Stimulated activated CD4-positive, alpha-beta T cell treated with anti-CD3 and anti-CD28 coated beads, TNF-alpha, amount 100 ng/mL, for 4 hours (primary cell): ENCODE measurements at places on chromosomes 5 and 9.
A peak's percentile ranks its signal among the peaks of the same experiment; 100 is the strongest.

DNA sequence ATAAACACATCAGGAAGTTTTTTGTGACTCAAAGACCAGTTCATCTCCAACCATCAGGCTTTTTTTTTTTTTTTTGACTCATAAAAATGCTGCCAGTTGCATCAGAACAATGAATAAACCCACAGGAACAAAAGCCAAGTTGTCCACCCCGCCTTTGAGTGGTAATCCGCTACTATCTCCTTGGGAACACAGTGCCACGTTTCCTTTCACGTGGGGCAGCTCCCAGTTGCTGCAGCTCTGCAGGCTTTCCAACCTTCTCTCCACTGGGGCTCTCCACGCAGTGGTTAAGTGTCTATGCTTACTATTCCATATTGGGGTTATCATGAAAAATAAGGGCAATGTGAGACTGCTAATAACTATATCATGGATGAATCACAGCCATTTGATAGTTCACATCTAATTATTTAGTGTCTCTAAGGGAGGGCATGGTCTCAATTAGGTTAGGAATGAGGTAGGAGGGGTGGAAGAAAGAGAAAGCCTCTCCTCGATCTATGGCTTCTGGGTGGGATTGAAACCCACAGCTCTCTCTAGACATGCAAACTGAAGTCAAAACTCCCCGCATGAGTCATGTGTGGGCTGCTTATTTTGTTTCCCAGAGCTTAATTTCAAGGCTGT is 55.8 kb upstream of the ACTBL2 start:
- no peak for DNase-seq

- no peak for DNase-seq
Observed at GRCh38 chr5:61617039-61617438, 285.0 kb downstream of the ZSWIM6 start.

DNA sequence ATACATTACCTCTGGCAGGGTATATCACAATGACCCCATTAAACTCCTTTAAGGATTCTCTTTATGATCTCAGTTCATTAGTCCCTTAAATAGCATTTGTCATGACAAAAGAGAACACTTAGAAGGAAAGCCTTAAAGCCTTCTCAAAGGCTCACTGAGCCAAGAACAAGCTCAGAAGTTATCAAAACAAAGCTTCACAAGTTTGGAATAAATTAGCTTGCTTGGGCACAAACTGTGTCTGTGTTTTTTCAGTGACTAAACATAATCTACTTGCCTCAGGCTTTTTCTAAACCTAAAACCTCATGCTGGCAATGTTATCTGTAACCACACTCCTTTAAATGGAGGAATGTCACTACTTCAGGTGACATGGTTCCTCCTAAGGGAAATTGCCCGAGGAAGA is 1114.9 kb upstream of the C9orf72 start:
- no peak for DNase-seq

GRCh38 chr5:168679515-168679920 is 100.3 kb upstream of the PANK3 start:
- peak; percentile 31 for DNase-seq

DNA sequence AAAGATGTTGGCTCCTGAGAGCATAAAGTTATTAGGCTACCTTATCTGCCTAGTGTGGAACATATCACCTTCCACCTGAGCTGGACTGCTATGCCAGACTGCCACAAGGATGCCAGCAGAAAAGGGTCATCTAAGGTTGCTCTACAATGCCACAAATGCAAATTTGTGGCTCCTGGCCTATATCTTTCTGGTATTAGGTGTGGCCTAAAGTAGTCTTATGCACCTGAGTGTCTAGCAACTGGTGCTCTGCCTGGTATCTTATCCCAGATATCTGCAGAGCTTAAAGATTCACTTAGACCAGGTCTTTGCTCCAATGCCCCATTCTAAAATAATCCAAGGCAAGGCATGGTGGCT is 34.7 kb downstream of the DTWD2 start:
- no peak for DNase-seq

GRCh38 chr5:28523888-28524635 is 1485.7 kb upstream of the CDH9 start:
- DNase-seq: no peak

GRCh38 chr5:125604104-125604503 is 819.1 kb upstream of the GRAMD2B start:
- no peak for DNase-seq

DNA sequence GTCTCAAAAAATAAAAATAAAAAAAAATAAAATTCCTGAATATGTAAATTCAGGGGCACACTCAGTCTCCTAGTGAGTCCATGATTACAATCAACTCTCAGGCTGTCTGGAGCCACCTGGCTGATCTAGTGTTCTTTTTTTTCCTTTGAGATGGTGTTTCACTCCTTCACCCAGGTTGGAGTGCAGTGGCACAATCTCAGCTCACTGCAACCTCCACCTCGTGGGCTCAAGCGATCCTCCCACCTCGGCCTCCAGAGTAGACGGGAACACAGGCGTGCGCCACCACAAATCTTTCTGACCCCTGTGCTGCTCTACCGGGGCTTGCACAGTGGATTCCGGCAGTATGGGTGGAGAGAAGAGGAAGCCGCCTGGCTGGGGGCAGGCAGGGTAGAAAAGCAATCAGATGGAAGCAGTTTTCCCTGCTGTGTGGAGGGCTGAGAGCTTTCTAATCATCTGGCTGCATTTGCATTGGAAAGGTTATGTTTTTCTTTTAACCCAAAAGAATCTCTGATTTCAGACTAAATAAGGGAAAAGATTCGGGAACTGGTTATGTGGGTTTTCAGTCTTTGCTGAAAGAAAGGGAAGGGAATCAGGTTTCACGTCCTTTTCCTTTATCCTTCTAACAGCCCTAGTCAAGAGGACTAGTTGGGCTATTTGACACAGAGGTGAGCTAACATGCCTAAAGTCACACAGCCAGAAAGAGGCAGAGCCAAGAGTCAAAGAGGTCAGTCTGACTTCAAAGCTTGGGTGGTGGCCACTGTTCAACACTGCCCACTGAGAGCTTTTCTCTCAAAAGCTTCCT is 26.3 kb upstream of the CORO2A start:
- no peak for DNase-seq

- DNase-seq: no peak
Observed at GRCh38 chr5:150582241-150583109, 58.0 kb upstream of the SYNPO start.

GRCh38 chr5:177366528-177367322 is 9.0 kb downstream of the RGS14 start:
- DNase-seq: no peak

- no peak for DNase-seq
Observed at GRCh38 chr9:93346231-93347112, 105.0 kb upstream of the FAM120A start.

GRCh38 chr5:119411361-119412278 is 40.7 kb upstream of the HSD17B4 start:
- DNase-seq: no peak

DNA sequence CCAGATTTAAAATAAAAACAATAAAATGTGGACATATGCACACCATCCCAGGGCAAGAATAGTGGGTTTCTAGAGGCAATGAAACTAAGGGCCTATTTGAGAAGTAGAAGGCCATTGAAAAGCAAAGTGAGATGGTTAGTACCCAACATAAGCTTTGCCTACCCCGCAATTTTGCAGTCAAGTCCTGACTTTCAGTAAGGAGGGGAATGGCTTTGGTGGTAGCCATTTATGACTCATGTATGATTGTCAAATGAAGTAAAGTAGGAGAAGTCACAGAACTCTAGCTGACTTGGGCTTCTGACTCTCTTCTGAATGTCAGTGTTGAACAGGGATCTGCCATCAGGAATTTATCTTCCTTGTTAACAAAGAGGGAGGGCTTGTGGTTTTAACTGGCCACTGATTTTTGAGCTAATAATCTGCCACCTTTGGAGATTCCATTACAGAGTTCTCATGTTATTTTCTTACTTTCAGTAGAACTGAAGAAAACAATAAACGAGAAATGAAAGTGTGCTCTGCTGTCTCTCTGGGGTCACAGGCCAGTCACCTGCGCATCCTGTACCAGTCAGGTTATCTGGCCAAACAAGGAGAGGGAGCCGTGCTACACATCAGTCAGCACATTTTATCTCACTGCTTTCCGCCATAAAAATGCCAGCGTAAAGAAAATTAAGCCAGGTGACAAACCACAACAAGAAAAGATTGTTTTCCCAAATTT is 14.3 kb upstream of the SNCAIP start:
- DNase-seq: no peak

GRCh38 chr5:170791325-170791954 is 7.9 kb downstream of the GABRP start:
- no peak for DNase-seq

- peak; percentile 43 for DNase-seq
Observed at GRCh38 chr9:105414947-105415661, 32.7 kb upstream of the FSD1L start.

DNA sequence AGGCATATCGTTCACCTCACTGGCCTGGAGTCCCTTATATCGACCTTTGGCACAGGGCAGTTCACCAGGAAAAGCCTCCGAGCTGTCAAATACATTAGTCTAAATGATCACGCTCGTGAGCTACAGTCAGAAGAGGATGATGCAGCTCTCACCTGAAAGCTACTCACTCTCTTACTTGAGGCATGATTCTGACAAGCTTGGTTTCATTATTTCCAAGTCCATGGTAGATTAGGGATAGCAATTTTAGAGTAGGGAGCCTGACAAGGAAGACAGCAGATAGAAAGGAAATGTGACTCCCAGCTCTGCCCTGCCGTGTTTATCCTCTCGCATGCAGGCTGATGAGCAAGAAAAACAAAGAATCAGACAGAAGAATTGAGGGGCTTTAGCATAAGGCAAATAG is 98.0 kb upstream of the MAP1B start:
- no peak for DNase-seq
